ENCODE measurements at places on chromosomes 5 and 9.

GRCh38 chr5:158166424-158166823 is 307.5 kb upstream of the CLINT1 start:
- DNase-seq, result no peak

- DNase-seq, result no peak
Observed at GRCh38 chr5:109901628-109901981, 211.9 kb downstream of the MAN2A1 start.

DNA sequence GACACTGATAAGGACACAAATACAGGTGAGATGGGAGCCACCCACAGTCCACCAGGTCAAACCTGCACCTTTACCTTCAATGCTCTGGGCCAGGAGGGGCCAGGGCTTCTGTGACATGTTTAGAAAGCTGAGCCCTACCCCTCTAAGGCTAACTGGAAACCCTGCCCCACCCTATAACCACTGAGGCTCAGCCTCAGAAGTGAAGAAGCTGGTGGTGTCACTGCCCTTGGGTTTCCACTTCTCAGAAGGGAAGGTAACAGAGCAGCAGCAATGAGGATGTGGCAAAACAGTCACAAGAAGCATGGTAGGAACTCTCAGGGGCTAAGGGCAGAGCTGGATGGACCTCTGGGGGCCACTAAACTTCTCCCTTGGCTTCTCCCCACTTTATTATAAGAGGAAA is 6.0 kb downstream of the PDGFRB start:
- DNase-seq, result no peak

- DNase-seq, result no peak
Observed at GRCh38 chr9:69218166-69218565, 44.1 kb downstream of the TJP2 start.

- no peak for DNase-seq
Observed at GRCh38 chr9:37953775-37954437, 50.0 kb upstream of the SLC25A51 start.

DNA sequence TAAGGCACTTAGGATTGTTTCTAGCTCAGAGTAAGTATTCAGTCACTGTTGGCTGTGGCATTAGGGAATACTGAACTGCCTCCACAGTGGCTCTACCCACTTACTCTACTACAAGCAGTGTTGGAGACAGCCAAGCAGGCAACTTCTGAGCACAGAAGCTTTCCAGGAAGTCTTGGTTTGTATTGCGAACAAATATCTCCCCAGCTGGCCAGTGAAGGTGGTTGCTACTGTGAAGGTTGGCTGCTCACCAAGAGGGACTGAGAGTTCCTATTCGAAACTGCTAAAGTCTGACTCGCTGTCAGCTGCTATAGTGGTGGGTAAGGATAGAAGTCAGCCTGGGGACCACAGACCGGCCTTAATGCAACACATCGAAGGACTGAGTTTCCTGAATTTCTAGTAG is 319.1 kb downstream of the KIF4B start:
- no peak for DNase-seq

GRCh38 chr9:98154678-98155077 is 35.7 kb upstream of the TRIM14 start:
- no peak for DNase-seq

DNA sequence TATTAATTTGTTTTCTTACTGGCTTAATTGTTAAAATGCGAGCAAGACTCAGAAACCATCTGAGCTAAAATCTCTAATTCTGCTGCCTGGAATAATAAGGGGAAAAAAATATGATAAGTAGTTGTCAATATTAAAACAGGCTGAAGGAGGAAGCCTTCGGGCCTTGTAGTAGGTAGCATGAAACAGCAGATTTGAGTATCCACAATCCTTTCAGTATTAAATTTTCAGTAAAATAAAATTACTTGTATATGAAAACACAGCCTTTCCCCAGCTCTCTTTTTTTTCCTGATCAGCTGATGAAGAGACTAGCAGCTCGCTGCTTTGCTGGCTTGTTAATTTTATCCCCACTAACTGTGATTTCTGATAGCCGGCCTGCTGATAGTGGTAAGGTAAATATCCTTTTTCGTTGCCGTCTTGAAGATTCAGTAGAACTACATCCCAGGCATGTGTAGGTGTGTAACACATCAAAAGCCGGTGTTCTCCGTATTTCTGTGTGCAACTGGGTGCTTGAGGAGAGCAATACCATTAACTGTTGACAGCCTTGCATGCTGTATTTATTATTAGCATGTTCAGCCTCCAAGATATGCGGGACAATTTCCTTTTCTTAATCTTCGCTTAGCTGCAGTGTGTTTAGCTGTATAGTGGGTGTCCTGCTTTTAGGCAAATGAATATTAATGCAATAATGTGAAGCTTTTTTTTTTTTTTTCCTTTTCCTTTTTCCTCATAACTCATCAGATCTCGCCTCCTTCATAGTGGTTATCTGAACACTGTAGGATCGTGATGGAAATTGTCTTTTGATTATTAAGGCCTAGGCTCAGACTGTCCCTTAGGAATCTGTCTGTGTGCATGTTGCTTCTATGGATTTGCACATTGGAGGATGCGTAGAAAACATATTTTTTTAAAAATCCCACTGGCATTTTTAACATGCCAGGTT is 144.6 kb downstream of the SMARCA2 start:
- peak; percentile 7 for DNase-seq

GRCh38 chr5:79200573-79201183 is 35.3 kb upstream of the JMY start:
- peak; percentile 67 for DNase-seq

DNA sequence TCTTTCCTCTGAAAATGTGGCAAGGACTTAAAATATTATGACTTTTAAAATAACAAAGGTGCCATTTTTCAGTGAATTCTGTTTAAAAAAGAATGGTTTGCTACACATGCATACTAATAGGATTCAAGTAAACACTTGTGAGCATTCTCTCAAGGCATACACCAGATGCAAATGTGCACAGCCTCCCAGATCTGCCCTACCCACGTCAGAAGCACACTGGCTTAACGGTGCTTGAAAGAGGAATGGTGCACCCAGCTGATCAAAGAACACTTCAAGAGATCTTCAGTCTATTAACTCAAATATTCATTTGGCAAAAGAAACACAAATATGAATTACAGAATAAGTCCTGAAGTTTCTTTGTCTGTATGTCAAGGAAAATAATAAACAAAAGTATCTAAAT is 15.8 kb downstream of the GABRB2 start:
- peak; percentile 47 for DNase-seq

DNA sequence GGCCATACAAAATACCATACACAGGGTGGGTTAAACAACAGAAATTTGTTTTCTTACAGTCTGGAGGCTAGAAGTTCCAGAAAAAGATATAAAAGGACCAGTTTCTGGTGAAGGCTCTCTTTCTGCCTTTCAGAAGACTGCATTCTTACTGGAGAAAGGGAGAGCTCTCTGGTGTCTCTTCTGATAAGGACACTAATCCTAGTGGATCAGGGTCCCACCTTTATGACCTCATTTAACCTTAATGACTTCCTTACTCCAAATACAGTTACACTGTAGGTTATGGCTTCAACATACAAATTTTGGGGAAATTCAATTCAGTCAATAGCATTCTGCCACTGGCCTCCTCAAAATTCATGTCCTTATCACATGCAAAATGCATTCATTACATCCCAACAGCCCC is 351.9 kb upstream of the POU5F2 start:
- no peak for DNase-seq

DNA sequence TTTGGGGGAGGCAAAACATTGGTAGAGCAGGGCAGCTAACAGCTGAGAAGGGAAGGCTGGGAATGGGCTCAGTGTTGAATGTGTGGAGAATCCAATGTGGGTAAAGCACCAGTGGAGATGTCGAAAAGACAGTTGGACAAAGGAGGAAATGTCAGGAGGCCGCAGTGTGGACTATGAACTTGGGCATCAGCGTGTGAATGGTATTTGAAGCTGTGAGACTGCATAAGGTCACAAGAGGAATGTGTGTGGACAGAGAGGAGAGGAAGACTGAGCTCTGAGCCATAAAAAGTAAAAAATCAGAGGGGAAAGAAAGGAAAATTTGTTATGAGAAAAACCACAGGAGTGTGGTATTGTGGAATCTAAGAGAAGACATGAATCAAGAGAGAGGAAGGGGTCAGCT is 99.4 kb upstream of the ADAMTS16 start:
- no peak for DNase-seq

DNA sequence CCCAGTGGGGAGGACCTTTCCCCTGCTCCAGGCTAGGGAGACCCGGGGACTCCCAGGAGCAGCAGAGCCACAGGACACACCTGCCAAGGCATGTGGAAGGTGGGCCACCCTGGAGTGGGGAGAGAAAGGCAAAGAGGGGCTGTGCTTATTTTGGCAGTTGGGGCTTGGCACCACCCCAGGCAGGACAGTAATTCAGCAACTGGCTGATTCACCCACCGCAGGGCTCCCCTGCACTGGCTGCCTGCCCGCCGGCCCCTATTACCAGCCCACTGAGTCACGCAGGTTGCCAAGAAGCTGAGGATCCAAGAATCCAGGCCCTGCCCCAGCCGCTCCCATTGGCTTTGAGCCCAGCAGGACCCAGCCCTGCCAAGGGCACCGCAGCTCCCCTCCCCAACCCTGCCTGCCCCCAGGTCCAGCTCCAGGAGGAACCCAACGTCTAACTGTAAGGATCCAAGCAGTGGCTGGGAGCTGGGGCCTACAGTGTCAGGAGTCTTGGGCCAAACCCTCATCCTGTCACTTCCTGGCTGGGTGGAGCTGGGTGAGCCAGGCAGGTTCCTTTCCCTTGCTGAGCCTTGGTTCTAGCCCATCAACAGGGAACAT is 14.2 kb upstream of the RALGDS start:
- DNase-seq, result no peak

DNA sequence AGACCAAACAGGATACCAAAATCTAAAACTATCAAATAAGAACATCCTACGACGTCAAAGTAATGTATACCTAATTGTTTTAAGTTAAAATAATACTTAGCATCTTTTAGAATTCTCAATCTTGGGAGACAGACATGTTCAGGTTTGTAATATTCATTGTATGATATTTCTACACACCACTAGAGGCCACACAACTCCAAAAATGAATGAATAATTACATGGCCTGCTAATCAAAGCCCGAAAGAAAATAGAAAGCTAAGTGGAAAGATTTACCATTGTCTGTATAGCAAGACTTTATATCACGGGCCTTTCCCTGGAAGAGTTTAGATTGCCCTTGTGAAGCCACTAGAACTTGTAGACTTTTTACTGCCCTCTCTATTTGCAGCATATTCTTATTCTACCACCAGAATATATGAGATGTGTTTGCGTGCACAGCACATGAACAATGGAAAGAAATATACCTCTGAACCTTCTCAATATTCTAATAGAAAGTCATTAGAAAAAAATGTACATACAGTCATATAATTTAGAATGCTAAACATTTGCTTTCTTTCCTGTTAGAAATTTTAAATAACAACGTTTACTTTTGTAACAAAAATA is 380.1 kb upstream of the NUDT12 start:
- DNase-seq, result peak; percentile 51

- no peak for DNase-seq
Observed at GRCh38 chr9:117587263-117587662, 116.9 kb upstream of the TLR4 start.

GRCh38 chr5:159814222-159814621 is 102.1 kb upstream of the ADRA1B start:
- DNase-seq, result no peak

DNA sequence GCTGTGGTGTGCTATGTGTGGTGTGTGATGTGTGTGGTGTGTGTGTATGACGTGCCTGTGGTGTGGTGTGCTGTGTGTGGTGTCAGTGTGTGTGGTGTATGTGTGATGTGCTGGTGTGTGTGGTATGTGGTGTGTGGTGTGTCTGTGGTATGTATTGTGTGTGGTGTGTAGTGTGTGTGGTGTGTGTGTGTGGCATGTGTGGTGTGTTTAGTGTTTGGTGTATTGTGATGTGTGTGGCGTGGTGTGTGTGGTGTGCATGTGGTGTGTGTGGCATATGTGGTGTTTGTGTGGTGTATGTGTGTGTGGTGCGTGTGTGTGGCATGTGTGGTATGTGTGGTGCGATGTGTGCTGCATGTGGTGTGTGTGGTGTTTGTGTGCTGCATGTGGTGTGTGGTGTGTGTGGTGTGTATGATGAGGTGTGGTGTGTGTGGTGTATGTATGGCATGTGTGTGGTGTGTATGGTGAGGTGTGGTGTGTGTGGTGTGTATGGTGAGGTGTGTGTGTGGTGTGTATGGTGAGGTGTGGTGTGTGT is 18.3 kb upstream of the RNU6ATAC start:
- DNase-seq, result no peak

GRCh38 chr9:16532272-16532671 is 338.2 kb downstream of the BNC2 start:
- DNase-seq, result no peak

- peak; percentile 8 for DNase-seq
Observed at GRCh38 chr9:108412755-108413154, 443.0 kb downstream of the ACTL7B start.

- DNase-seq, result no peak
Observed at GRCh38 chr5:64873441-64873840, 104.7 kb downstream of the CWC27 start.

DNA sequence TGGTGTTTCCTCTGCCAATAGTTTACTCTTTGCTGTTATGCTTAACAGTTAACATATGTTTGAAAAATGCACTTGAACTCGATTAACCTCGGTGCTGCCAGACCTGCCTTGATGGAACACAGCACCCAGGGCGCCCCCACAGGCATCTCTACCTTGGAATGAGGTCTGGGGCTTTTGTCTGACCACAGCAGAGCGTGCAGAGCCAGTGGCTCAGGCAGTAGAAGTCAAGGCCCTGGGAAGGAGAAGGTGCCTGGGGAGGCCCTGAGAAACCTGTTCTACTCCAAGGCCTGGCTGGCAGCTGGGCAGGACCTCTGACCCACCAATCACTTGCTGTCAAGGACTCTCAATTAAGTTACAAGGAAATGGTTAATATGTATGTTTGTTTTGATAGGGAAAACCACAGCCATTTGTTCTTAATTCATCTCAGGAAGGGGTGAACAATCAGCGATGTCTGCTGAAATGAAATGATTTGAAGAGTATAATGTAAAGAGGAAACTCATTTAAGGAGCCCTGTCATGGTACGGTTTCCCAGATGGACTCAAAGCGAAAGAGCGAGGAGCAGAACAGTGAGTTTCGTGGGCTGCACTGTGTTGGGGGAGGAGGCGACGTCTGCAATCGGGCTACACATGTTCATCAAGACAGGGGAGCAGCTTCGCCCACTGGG is 21.9 kb downstream of the MACROH2A1 start:
- DNase-seq, result no peak

DNA sequence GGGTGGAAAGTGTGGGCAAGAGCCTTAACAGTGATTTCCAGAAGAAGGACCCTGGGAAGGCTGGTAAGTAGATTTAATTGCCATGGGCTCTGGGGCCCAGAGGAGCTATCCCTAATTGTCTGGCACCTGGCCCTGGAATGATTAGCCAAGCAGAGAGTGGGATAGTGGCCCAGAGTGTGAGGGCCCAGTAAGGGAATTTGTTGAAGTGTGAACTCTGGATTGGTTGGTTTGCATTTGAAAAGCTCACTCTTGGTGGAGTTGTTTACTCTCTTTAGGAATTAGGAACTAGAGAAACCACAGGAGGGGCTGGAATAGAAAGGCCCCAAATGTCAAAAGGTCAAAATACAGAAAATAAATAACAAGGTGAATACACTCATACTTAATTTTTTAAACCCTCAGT is 207.1 kb downstream of the GABRG2 start:
- no peak for DNase-seq

GRCh38 chr5:163706053-163706771 is 200.8 kb downstream of the MAT2B start:
- DNase-seq, result no peak
